Endodermal cell (in vitro differentiated cells): ENCODE measurements at places on chromosomes 4 and X. TPM values are rescaled to one million over a fixed set of nuclear protein-coding genes. Genes with fewer than 3 reads are reported as not detected.

GRCh38 chr4:124331781-124332180 lies 380.8 kb downstream of the ANKRD50 start:
- no peak for DNase-seq

- no peak for DNase-seq
Measured at GRCh38 chr4:52931243-52931642, 69.1 kb downstream of the RASL11B start.

Gene OCRL
- total RNA-seq, result 25.8 and 27.0 TPM in 2 replicates

- no peak for DNase-seq
Measured at GRCh38 chr4:104457308-104457981, 37.2 kb downstream of the CXXC4 start.

Gene ARHGAP4
- total RNA-seq, result 46.2 to 56.0 TPM (median 54.1 TPM) in 3 replicates

- DNase-seq, result no peak
Measured at GRCh38 chr4:42732776-42733175, 75.9 kb upstream of the ATP8A1 start.

Gene CLCN4
- 3.7 and 4.3 TPM in 2 replicates for total RNA-seq

Gene SPARCL1
- 0.68 to 1.0 TPM (median 0.99 TPM) in 3 replicates for total RNA-seq

GRCh38 chrX:51407520-51408409 lies 75.1 kb downstream of the NUDT10 start:
- DNase-seq, result no peak

DNA sequence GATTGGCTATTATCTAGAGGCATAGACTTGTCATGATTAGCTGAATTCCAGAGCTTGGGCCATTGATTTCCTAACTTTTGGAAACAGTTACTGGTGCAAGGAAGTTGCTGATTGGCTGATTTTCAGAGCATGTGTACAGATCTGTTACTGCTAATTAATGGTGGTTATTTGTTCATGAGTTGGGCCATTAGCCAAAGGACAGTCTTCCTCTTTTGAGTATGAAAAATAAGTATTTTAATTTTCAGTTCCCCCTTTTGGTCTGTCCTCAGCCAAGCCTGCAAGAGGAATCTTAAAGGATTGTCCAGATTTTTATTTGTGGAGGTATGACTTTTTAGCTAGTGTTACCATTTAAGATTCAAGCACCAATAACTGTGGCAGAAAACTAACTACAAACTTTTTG lies 7.0 kb upstream of the DSPP start:
- no peak for DNase-seq

- no peak for DNase-seq
Measured at GRCh38 chr4:20625426-20625825, 74.8 kb upstream of the PACRGL start.

Gene PRPS2
- total RNA-seq, result 6.3 to 12.4 TPM (median 11.2 TPM) in 3 replicates

GRCh38 chrX:110132450-110133114 lies 129.7 kb downstream of the TMEM164 start:
- no peak for DNase-seq

- no peak for DNase-seq
Measured at GRCh38 chr4:172869621-172870268, 298.9 kb upstream of the GALNT7 start.
